Glomerular endothelial cell (primary cell): ENCODE measurements at places on chromosomes 4 and X. TPM values are rescaled to one million over a fixed set of nuclear protein-coding genes. Genes with fewer than 3 reads are reported as not detected.

The GUF1 gene
- 10.7 and 12.5 TPM in 2 replicates for total RNA-seq

The MAGED4 gene
- 4.6 and 52.6 TPM in 2 replicates for total RNA-seq

The GAGE1 gene
- not detected in 2 replicates for total RNA-seq

The SLC38A5 gene
- 2.6 and 8.3 TPM in 2 replicates for total RNA-seq

The WAS gene
- total RNA-seq, result 0.39 and 0.53 TPM in 2 replicates

The FAM53A gene
- 2.7 and 7.8 TPM in 2 replicates for total RNA-seq

The TMSB15A gene
- 0.44 and 3.6 TPM in 2 replicates for total RNA-seq

The MANBA gene
- 20.2 and 24.9 TPM in 2 replicates for total RNA-seq

The SPANXD gene
- total RNA-seq, result not detected in 2 replicates

The PLK4 gene
- 7.4 and 9.1 TPM in 2 replicates for total RNA-seq

The REPS2 gene
- total RNA-seq, result 2.8 and 10.4 TPM in 2 replicates
